Foreskin melanocyte (primary cell): ENCODE measurements at places on chromosomes 16 and 17.

GRCh38 chr17:8941520-8941919 lies 24.0 kb downstream of the PIK3R5 start:
- DNase-seq, result no peak

GRCh38 chr17:7465597-7466275 lies 13.7 kb downstream of the ZBTB4 start:
- no peak for DNase-seq

GRCh38 chr16:74586948-74587347 lies 20.0 kb downstream of the GLG1 start:
- no peak for DNase-seq

DNA sequence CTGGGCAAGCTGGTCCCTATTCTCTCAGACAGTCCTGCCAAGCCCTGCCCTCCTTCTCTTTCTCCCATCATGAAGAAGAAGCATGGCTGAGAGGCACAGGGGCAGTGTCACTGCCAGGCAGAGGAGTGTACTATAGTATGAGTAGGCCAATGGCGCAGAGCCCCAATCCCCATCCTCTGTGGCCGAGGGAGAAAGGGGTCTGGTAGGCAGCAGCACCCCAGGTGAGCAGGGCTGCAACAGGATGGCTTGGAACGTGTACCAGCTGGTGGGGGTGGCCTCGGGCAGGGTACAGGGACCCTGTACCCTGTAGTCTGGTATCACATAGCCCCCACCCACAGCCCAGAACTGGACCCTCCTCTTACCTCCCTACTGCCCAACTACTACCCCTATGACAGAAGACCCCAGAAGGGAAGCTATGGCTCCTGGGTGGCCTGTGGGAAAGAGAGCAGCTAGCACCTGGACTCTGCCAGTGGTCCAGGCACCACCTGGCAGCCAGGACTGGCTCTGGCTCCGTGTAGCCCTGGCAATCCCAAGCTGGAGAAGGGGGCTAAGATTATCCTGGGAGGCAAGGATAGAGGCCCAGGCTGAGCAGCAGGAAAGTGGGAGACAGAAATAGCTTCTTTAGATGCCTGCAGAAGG lies 4.4 kb downstream of the SMARCD2 start:
- DNase-seq, result no peak
